ENCODE measurements at places on chromosomes 6 and 20.

DNA sequence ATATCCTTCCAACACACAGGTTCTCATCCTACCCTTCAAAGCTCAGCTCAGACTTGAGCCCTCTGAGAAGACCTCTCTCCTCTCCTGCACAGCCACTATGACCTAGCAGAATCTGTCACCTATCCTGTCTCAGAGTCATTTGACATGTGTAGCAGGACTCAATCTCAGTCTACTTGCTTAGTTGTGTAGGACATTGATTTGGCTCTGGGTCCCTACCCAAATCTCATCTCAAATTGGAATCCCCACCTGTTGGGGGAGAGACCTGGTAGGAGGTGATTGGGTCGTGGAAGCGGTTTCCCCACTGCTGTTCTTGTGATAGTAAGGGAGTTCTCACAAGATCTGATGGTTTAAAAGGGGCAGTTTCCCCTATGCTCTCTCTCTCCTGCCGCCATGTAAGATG, 297.9 kb downstream of the CD83 start:
- no peak for DNase-seq
- no peaks in the 10 kb centered on the region for H3K4me1 ChIP-seq
- H3K27me3 ChIP-seq: no peaks in the 10 kb centered on the region
- H3K27ac ChIP-seq: no peak overlapping the region

GRCh38 chr6:10138917-10139316, 276.0 kb downstream of the TFAP2A start:
- H3K36me3 ChIP-seq: no peaks in the 10 kb centered on the region
- DNase-seq: no peak
- H3K27ac ChIP-seq: no peak overlapping the region

GRCh38 chr6:148440877-148441453, 98.3 kb downstream of the SASH1 start:
- DNase-seq: no peak
- H3K4me3 ChIP-seq: no peak overlapping the region

GRCh38 chr6:24822696-24823095, 24.0 kb upstream of the ARMH2 start:
- no peaks in the 10 kb centered on the region for H3K36me3 ChIP-seq
- no peaks in the 10 kb centered on the region for H3K27me3 ChIP-seq
- DNase-seq: no peak
- H3K27ac ChIP-seq: no peak overlapping the region

- DNase-seq: no peak
- H3K4me1 ChIP-seq: peaks cover 17% of the 10 kb centered on the region
- peaks cover 10% of the 10 kb centered on the region for H3K27me3 ChIP-seq
- peaks cover 7% of the 10 kb centered on the region for H3K36me3 ChIP-seq
Measured at GRCh38 chr20:47764154-47764733, 21.0 kb downstream of the SULF2 start.

DNA sequence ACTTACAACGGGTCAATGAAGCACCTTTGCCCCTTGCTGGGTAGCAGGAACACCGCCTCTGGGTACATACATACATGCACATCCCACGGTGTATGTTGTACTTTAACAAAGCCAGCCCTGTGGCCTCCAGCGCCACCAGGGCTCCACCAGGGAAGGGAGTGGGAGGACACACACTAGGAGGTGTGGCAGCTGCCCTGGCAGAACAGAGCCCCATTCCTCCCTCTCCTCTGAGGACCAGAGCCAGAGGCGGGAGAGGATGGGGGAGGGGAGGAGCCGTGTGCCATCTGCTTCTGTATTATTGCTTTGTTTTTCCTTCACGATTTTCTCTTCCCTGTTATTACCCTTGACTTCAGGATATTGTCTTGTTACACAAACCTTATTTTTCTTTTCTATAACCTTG, 105.8 kb upstream of the TRAF3IP2 start:
- no peak overlapping the region for H3K4me3 ChIP-seq
- peak overlapping the region; percentile 68 for H3K27ac ChIP-seq
- peak; percentile 11 for DNase-seq
- H3K27me3 ChIP-seq: peaks cover 10% of the 10 kb centered on the region

DNA sequence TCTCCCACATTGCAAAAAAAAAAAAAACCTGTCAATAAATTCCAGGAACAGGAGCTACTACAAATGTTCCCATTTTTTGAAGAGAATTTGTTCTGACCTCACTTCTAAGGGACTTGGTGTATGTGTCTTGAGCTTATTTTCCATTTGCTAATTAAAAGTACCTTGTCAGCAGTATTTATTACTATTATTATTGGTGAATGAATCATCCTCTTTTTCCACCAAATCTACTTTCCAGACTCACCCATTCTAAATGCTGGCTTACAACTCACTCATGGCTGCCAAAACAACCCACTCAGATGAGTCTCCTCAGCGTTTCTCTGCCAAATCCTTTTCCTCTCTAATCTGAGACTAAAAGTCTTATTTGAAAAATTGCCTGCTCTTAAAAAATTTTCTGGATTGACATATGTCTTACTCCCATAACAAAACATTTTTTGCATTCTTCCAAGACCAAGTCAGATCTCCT, 33.2 kb upstream of the TASP1 start:
- H3K27me3 ChIP-seq: no peaks in the 10 kb centered on the region
- H3K4me1 ChIP-seq: peaks cover 4% of the 10 kb centered on the region
- H3K27ac ChIP-seq: no peak overlapping the region
- H3K36me3 ChIP-seq: no peaks in the 10 kb centered on the region

GRCh38 chr6:39876826-39877225, 57.4 kb downstream of the MOCS1 start:
- peaks cover 12% of the 10 kb centered on the region for H3K4me1 ChIP-seq
- DNase-seq: no peak
- H3K27me3 ChIP-seq: no peaks in the 10 kb centered on the region
- H3K27ac ChIP-seq: no peak overlapping the region

- DNase-seq: no peak
- peaks cover 10% of the 10 kb centered on the region for H3K27me3 ChIP-seq
- peaks cover 55% of the 10 kb centered on the region for H3K4me1 ChIP-seq
Measured at GRCh38 chr6:116277124-116277523, 2.6 kb downstream of the TSPYL1 start.

- H3K36me3 ChIP-seq: no peaks in the 10 kb centered on the region
- H3K27me3 ChIP-seq: no peaks in the 10 kb centered on the region
- no peak overlapping the region for H3K27ac ChIP-seq
- no peak for DNase-seq
Measured at GRCh38 chr6:19432966-19433498, 404.1 kb upstream of the ID4 start.

DNA sequence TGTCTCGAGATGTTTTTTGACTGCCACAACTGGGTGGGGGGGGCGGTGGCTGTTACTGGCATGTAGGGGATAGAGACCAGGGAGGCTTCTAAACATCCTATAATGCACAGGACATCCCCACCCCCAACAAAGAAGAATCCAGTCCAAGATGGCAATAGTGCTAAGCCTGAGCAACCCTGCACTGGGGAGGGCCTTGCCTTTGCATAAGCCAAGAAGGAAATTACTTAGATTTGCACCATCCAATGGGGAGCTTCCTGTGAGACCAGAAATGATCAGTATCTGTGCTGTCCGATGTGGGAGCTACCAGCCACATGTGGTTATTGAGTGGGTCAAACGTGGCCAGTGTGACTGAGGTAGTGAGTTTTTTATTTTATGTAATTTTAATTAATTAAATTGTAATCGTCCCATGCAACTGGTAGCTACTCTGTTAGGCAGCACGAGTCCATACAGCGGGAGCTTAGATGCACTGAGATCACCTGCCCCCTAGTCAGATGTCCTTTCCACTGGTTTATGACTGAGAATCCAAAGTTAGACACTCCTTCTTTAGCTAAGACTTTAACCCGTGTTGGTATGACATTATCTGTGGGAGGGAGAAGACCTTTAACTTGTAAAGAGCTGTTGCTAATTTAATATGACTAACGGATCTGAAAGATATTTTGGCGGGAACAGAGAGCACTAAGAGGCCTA, 97.4 kb upstream of the NEDD9 start:
- DNase-seq: no peak
- peaks cover 4% of the 10 kb centered on the region for H3K27me3 ChIP-seq
- H3K36me3 ChIP-seq: no peaks in the 10 kb centered on the region
- peaks cover 22% of the 10 kb centered on the region for H3K4me1 ChIP-seq
- H3K27ac ChIP-seq: peak overlapping the region; percentile 62

- no peak overlapping the region for H3K27ac ChIP-seq
- DNase-seq: no peak
- peaks cover 5% of the 10 kb centered on the region for H3K36me3 ChIP-seq
- H3K27me3 ChIP-seq: no peaks in the 10 kb centered on the region
- no peaks in the 10 kb centered on the region for H3K4me1 ChIP-seq
Measured at GRCh38 chr6:130034378-130035146, 16.2 kb downstream of the L3MBTL3 start.

DNA sequence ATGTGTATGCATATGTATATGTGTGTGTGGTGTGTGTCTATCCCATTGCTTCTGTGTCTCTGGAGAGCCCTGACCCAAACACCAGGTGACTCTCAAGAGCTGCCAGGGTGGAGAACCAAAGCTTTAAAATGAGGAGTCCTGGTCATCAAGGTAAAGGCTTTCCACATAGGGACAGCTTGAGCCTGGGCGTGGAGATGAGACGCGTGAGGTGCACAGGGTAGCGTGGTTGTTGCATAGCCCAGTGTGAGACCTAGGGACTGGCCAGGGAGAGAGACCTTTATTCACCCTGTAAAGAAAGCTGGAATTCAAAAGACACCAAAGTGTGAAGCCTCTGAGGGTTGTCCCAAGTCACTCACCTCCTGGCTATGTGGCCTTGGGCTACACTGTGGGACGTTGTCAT, 149.1 kb downstream of the SYCP2 start:
- no peaks in the 10 kb centered on the region for H3K4me1 ChIP-seq
- H3K27ac ChIP-seq: no peak overlapping the region
- peaks cover 8% of the 10 kb centered on the region for H3K36me3 ChIP-seq
- no peak overlapping the region for H3K4me3 ChIP-seq

Data from endothelial cell (in vitro differentiated cells).